ENCODE measurements at places on chromosomes 1 and 21.

DNA sequence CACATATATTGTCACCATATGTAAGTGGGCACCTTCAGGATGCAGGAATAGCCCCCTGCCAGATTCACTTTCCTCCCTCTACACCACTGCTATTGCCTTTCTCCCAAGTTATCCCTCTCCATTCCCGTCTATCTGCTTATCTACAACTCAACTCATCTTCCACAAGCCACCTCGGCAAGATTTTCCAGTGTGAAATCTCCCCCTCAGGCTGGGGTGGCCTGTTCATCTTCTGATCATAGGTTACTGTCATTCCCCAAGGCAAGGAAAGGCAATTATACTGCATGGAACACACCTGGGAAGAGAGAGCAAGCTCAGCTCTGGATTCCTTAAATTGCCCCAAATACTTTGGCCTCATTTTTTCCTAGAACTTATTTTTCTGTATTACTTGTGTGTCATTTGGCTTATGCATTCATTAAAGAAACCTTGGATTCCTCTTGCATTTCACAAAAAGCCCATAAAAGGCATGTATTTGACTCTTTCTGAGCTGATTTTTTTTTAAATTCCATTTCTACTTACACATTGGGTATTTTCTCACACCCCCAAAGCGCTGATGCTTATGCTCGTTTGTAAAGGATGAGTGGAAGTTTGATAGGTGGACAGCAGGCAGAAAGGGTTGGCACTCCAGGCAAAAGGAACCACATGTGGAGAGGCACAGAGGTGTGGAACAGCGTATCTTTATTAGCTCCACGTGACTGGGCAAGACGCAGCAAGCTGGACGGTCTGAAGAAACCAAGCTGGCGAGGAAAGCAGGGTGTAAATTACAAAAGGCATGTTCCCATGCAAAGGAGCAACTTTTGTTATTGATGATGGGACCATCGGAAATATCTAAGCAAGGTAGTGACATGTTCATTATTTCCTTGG, 169.7 kb upstream of the RAB4A start:
- DNase-seq = no peak

DNA sequence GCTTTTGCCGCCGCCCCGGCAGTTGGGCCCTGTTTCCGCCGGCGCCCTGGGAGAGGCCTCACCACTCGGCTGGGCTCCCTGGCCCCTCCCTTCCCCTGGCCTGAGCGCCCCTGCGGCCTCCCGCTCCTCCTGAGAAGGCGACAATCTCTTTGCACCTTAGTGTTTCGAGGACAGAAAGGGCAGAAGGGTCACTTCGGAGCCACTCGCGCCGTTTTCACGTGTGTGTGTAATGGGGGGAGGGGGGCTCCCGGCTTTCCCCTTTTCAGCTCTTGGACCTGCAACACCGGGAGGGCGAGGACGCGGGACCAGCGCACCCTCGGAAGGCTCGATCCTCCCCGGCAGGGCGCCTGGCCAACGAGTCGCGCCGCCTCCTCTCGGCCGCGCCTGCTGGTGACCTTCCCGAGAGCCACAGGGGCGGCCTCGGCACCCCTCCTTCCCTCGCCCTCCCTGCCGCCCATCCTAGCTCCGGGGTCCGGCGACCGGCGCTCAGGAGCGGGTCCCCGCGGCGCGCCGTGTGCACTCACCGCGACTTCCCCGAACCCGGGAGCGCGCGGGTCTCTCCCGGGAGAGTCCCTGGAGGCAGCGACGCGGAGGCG, 432 bp upstream of the SIM2 start:
- DNase-seq = no peak

- DNase-seq = no peak
Measured at GRCh38 chr1:202615501-202616354, 94.5 kb downstream of the SYT2 start.

DNA sequence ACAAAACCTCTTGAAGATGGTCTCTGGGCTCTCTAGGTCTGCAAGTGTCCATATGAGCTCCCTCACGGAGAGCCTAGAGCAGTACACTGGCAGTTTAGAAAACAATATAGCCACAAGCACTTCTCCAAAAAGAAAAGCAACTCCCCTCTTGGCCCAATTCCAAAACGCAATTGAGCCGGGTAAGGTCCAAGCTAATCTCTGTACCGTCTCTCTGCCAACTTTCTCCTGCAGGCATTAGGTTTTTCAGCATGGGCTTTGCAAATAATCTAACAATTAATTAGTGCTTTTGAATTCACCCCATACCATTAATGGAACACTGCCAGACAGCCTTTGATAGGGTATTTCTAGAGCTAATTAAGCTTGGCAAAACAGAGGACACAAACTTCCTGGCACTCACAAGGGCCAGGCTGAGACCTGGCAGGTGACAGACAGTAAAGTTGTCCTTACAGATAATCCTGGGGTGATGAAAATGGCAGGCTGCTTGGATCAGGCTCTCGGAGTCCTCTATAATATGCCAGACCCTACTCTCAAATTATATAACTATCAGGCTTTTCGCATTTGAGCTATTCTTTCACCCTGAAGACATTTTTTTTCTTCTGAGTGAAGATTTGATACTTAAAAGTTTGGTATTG, 39.8 kb downstream of the TGFBR3 start:
- DNase-seq = no peak

GRCh38 chr1:24606621-24607020, 36.5 kb upstream of the SRRM1 start:
- no peak for DNase-seq

DNA sequence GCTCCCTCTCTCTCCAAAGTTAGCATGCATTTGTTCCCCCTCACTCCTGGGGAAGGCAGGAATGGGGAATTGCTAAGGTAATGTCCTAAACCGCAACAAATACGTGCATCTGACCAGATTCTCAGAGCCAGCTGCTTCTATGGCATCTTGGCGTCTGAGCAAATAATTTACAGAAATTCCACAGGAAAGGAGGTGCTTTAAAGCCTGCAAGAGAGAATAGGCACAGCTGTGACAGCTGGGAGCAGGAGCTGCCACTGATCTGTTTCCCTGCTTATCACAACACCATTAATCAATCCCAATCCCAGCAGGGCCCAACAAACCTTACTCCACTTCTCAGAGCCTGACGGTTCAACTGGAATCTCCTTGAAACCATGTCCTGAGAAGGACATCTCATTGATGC, 83.5 kb upstream of the ZNF281 start:
- no peak for DNase-seq

GRCh38 chr1:184032930-184033418, 4.6 kb downstream of the COLGALT2 start:
- DNase-seq = no peak

GRCh38 chr1:162992945-162993344, 76.2 kb upstream of the RGS4 start:
- no peak for DNase-seq

GRCh38 chr1:160163615-160164014, 12.2 kb downstream of the ATP1A4 start:
- no peak for DNase-seq

DNA sequence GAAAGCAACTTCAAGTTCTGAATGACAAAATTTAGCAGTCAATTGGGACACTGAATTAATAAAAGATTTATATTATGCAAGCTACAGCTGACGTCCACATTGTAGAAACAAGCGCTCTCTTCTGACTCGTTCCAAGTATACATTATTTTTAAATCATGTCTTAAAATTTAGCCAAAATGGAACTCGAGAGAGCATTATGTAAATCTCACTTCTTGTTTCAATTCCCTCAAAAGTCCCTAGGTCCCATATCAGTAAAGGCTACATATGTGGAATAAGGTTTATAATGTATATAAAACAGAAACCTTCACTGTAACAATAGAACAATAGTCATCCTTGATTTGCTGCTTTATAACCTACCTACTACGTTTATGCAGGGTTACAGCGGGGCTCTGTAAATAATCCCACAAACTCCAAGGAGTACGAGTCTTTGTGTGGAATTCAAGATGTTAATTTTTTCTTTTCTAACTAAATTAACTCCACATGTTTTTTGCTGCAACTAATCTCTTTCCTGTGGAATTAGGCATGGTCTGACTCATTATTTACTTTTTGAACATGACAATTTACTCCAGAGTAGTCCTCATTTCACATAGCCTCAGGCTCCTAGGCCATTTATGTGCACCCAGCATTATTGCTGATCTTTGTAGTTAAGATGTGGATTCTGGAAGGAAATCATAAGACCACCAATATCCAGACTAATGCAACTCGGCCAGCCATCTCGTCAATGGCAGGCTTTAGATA, 785.1 kb downstream of the LTN1 start:
- DNase-seq = no peak

DNA sequence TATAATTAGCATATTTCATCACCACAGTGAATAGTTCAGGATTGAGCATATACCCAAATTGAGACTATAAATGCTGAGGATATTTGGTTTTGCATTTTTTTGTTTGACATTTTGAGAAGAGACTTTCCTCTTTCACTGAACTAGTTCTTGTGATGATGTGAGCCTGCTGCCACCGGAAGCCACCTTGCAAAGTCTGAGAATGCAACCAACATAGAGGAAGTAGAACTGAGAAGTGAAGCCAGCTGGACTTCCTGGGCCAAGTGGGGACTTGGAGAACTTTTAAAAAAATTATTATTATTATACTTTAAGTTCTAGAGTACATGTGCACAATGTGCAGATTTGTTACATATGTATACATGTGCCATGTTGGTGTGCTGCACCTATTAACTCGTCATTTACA, 102.3 kb downstream of the RPE65 start:
- no peak for DNase-seq

DNA sequence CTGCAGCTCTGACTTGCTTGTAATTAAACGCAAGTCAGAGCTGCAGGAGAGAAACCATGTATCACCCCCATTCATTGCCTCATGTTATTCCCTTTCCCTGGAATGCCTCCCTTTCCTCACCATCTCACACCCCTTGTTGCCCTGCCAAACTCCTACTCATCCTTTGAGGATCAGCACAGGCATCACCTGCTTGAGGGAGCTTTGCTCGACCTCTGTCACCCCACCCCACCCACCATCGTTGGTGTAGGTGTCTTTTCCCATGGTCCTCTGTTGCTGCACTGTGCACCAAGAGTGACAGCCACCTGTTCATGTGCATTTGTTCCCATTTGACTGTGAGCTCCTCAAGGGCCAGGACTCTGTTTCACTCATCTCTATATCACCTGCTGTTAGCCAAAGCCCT, 117.2 kb downstream of the PLPP3 start:
- no peak for DNase-seq

GRCh38 chr1:226135059-226135651, 51.4 kb downstream of the ACBD3 start:
- no peak for DNase-seq

DNA sequence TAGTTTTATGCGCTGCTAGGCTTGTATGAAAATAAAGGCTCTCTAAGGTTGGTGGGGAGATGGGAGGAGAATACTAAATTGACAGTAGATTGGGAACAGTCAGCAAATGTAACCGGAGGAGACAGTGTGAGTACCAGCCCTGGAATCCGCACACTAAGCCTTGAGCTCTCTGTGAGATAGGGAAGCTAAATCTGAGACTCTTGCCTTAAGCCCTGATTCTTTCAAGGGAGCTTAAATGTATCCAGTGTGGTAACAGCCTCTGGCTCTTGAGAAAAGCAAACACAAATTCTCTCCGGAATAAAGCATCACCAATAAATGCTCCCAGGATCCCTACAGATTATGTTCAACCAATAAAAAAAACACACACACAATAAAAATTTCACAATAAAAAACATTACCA, 33.0 kb upstream of the PDPN start:
- DNase-seq = no peak

- DNase-seq = no peak
Measured at GRCh38 chr1:107153014-107153413, 12.2 kb downstream of the NTNG1 start.

DNA sequence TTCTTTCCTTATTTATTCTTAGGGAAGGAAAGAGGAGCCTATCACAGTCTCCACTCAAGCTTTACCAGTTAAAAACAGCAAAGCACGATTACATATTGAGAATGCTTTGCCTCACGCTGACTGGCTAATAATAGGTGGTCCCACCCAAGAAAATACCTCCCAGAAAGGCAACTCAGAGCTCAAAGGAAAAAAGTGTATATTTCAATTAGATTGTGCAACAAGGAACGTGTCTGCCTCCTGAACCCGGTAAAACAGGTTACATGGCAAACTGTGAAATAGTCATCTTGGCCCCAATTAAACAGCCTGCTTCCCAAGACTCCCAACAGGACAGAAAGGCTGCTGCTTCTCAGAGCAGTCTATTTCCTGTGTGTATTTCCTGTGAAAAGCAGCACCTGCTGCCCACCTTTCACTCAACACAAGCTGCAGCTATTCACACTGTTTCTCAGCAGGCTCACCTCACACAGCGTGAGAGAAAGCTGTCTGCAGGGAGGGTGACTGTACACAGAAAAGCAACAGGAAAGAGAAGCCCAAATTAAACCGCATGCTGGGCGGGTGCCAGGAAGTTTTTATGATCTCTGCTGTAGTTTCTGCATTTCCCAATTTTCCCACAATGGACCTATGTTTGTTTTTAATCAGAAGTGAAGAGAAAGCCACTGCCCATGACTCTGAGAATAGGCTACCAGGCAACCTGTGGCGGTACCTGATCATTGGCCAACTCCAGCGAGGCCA, 44.0 kb downstream of the URB1 start:
- DNase-seq = no peak

DNA sequence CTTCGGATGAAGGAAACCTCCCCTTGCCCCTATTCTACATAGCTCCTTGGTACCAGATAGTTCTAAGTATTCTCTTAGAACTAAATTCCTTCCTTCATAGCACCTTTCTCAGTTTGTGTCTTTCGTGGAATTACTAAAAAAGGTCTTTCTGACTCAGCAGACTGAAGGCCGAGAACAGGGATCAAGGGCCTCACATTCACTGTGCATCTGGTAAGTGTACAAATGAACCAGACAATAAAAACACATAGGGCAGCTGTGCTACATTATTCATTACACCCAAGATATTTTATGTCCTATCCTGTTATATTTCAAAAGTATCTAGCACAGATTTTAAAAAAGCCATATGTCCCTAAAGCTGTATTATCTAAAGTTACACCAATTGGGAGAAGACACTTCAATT, 62.9 kb upstream of the HP1BP3 start:
- no peak for DNase-seq

DNA sequence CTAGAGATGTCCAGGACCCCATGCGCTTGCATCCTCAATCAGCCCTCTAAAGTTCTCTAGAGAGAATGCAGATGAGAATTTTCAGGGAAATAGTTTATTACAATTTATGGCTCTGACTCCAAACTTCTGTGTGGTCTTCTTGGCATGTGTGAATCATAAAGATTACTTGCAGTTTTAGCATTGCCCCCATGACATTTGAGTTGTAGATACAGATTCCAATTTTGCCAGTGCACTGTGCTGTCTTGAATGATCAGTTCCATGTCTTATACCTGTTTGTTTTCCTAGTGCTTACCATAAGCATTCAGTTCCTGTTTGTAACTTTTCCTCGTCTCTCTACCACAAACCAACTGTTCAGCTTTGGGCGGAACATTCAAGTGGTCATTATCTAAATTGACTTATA, 4.8 kb downstream of the KRTAP21-3 start:
- no peak for DNase-seq

DNA sequence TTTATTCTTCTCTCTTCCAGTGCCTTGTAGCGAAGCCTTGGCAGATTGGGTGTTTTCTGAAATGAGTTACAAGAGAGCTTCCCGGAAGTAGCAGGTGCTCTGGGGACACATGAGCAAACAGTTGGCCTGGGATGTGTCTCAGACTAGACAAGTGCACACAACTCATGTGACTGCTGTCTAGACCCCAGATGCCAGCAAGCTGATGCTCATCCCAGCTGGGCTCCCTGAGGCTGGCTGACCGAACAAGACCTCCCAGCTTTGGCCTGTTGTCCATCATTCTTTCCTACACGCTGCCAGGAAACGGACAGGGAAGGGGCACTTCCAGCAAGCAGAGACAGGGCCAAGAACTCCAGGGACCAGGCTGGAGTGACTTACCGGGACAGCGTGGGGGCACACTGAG, 18.7 kb upstream of the CSF1 start:
- no peak for DNase-seq
